ENCODE measurements at places on chromosomes 4 and X.

- DNase-seq, result no peak
These were observed 43.1 kb downstream of the GASK1B start for GRCh38 chr4:158129694-158130093.

DNA sequence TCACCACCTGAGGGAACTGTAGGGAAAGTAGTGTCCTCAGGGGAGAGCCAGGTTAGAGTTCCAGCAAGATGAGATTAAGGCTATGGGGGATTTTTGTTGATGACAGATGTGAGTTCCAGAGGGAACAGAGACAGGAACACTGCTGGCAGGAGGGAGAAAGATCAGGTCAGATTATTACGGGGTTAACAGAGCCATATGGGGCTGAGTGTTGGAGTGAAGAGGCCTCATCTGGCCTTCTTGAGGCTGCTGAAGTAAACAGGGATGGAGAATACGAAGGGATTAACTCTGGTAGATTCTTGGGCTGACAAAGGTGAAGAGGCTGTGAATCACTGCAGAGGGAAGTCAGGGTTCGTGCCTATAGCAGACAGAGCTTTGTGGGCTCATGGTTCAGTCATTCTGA, 47.9 kb upstream of the POU4F2 start:
- no peak for DNase-seq

DNA sequence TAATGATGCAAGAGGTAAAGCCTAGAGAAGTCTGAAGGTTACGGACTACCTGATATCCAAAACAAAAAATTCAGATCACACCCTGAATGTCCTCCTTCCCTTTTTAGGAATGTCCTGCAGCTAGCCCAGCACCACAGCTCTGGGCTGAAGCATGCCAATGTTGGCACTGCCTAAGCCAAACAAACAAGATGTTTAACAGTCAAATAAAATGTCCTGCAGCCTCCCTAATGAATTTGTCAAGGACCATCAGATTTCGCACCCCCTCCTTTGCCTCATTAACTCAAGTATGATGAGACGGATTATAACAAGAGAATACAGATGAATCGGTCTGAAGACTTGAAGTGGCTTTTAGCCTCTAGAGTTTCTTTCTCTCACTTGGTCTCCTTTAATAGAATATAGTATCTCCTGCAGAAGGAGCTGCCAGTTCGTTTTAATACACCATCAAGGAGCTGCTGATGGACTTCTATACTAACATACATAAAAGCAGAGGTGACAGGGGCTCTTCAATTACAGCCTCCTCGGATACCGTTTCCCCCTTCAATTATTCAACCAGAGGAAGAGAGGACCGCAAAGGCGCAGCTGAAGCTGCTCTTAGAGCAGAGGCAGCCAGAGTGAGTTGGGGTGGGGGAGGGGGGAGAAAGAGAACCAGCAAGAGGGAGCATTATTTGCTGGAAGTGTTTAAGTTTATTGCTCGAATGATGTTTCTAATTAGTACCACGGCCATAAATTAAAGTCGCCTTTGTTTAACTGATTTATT, 3.0 kb upstream of the MAB21L2 start:
- peak; percentile 89 for DNase-seq

GRCh38 chr4:94806376-94806775, 48.6 kb downstream of the BMPR1B start:
- no peak for DNase-seq

GRCh38 chr4:145182222-145182621, 1.8 kb upstream of the OTUD4 start:
- no peak for DNase-seq

GRCh38 chr4:156672492-156673305, 298.9 kb downstream of the PDGFC start:
- no peak for DNase-seq

All from NCI-H187 treated with DMSO at 0.1 percent for 48 hours (cell line).